ENCODE measurements at places on chromosomes 1 and 21.

DNA sequence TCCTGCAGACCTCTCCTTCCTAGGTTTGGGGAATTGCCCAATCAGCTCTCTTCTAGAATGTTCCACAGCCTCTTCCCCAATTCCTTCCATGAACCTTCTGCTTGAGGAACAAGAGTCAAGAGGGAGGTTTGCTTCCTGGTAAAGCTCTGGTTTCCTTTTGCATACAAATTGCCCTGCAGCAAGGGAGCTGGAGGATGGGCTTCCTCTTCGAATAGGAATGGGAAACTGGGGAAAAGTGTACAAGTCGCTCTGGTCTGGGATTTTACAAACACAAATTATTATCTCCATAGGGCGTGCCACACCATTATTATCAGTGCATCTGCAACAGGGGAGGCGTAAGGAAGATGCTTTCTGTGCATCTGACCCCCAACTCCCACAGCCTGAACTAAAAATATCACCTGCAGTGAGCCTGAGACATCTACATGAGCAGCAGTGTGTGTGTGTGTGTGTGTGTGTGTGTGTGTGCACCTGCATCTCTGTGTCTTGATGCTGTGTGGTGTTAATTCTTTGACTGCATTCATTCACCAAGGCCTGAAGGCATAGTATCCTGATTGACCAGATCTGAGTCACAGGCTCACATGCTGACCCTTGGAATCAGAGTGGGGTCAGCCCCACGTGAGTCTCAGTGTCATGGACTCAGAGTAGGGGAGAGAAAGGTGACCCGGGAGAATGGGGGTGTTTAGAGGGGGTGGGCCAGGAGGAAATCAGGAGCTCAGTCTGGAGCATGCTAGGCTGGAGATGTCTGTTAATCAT, 272.9 kb downstream of the KAZN start:
- no peak for DNase-seq

GRCh38 chr1:9413877-9414213, 121.2 kb downstream of the SPSB1 start:
- DNase-seq, result no peak

DNA sequence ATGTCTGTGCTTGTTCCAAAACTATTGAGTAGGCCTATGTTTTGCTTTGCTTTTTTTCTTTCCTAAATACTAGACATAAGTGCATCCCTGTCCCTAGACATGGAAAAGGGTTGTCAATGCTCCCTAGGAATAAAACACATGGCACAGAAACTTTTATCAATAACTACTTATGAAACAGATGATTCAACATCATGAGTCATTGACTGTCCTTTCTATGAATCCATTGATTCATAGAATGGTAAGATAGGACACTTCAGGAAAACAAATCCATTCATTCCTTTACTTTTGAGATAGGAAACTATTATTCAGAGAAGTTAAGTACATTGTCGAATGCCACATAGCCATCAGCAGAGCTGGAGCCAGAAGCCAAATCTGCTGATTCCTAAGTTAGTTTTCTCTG, 147.5 kb downstream of the TSEN15 start:
- DNase-seq, result no peak

- no peak for DNase-seq
Measured at GRCh38 chr1:4084048-4084431, 184.0 kb upstream of the C1orf174 start.

GRCh38 chr1:220336391-220337031, 64.3 kb upstream of the RAB3GAP2 start:
- no peak for DNase-seq

GRCh38 chr1:176691251-176692228, 228.6 kb downstream of the PAPPA2 start:
- DNase-seq, result peak; percentile 22

- DNase-seq, result no peak
Measured at GRCh38 chr1:171898941-171899340, 57.6 kb downstream of the DNM3 start.

DNA sequence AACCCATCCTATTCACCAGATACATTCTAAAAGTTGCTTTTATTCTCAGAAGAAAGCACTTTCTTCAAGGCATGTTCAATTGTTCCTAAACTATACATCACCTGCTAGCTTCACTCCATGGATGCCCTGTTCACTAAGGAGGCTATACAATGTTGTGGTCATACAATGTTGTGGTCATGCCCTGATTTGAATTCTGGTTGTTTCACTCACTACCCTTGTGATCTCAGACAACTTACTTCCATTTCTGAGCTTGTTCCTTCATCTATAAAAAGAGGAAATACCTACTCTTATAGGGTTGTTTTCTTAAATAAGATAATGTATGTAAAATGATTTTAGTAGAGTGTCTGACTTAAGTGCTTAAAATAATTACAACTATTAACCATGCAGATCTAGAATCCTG, 19.7 kb downstream of the EDEM3 start:
- no peak for DNase-seq

GRCh38 chr1:168763031-168763430, 34.0 kb upstream of the DPT start:
- DNase-seq, result no peak

- DNase-seq, result no peak
Measured at GRCh38 chr1:107277022-107277421, 136.2 kb downstream of the NTNG1 start.

GRCh38 chr1:205449750-205450443, 5.9 kb downstream of the BLACAT1 start:
- DNase-seq, result peak; percentile 32

GRCh38 chr1:14987829-14988603, 165.5 kb upstream of the TMEM51 start:
- DNase-seq, result no peak

GRCh38 chr1:37069406-37069805, 35.1 kb upstream of the GRIK3 start:
- DNase-seq, result no peak

DNA sequence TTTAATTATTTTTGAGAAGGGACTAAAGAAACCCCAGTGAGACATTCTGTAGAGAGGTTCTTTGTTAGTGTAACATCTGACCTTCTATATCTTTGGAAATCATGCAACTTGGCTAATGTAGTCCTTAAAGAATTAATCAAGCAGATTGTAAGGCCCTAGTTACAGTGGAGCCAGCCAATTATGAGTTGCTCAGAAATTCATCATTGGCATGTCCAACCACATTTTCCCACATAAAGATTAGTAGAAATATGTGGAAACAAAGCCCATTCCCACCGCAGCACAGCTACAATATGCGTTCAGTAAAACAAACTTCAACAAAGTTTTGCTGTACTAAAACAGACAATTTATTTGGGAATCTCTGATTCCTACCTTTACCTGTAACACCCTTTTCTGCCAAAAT, 27.8 kb downstream of the WNT2B start:
- no peak for DNase-seq

DNA sequence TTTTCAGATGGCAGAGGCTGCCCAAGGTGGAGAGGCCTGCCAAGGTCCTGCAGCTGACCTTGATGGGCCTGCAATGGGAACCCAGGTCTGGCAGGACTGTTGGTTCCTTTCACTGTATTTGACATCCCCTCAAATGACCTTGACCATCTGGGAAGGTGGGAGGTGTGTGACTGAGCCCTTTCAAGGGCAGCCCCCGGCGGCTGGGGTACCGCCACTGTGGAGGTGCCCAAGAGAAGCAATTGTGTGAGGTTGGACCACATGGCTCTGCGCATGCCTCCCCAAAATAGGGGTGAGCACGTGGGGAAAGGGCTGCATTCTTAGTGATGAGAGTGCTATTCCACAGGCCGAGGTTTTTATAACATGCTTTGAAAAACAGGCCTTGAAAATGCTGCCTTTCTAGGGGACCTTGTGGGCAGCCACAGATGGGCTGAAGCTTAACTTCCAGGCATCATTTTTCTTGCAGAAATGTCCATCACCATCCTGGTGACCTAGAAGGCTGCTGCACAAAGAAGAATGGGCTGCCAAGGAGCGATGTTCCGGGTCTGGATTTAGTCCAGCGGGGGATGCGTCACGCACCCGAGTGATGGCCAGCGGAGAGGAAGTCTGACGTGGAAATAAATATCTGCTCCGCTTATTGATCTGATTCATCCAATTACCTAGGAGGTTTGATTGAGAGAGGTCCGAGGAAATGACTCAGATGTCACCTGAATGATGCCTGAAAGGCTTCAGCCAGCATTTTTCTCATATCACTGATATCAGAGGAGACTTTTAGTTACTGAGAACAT, 16.5 kb upstream of the UTS2 start:
- no peak for DNase-seq

GRCh38 chr1:26188477-26188876, 1.9 kb upstream of the CATSPER4 start:
- DNase-seq, result no peak

DNA sequence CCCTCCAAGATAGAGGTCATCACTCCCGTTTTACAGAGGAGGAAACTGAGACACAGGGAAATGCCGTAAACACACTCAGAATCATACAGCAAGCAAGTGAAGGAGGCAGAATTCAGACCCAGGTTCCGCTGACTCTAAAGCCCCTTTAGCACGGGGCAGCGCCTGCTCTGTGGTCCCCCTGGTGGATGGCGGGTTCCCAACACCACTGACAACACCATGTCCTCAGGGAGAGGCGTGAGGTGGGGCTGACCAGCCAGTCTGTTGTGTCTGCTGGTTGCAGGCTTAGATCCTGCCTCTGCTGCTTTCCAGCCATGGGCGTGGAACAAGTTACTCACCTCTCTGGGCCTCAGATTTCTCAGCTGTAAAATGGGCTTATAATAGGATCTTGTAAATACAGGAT, 617.3 kb downstream of the MATN1 start:
- peak; percentile 27 for DNase-seq

- no peak for DNase-seq
Measured at GRCh38 chr1:11156963-11157362, 32.2 kb upstream of the ANGPTL7 start.

- DNase-seq, result peak; percentile 71
Measured at GRCh38 chr1:27383039-27383605, at the start of gene CD164L2. CD164L2 (minus strand) TSS chr1:27383333; CDS start chr1:27383239, 94 bp downstream.
